MCF 10A (cell line): ENCODE measurements at places on chromosomes 7 and 10. TPM values are rescaled to one million over a fixed set of nuclear protein-coding genes. Genes with fewer than 3 reads are reported as not detected.

DNA sequence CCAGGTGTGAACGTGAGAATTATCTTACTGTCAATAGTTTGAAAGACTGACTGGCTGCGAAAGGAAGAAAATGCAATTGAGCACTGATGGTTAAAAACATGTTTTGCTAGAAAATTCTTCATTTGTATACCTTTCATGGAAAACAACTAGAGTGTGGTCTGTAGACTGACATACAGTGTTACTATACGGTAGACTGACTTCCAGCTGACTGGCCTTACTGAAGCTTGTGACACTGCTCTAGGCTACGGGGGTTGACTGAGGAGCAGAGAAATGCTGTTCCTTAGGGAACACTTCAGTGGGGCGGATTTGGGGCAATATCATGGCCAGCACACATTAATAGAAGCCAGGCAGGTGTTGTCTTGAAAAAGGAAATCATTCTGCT, 25.9 kb upstream of the DDC start:
- DNase-seq = no peak

DNA sequence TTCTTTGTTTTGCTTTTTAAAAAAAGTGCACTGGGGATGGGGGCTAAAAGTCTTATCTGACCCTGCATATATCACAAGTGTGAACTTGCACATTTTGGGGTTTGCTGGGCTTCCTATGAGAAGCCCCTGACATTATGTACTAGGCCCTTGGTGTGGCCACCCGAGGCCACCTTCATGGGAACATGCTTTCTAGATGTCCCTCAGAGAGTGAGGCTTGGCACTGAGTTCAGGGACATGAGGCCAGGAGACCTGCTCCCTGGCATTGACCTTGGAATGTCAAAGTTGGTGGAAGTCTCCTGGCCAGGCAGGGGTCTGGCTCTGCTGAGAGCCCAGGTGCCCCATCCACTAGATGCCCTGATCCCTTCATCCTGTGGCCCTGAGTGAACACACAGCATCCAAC, 536.2 kb downstream of the TCERG1L start:
- no peak for DNase-seq

DNA sequence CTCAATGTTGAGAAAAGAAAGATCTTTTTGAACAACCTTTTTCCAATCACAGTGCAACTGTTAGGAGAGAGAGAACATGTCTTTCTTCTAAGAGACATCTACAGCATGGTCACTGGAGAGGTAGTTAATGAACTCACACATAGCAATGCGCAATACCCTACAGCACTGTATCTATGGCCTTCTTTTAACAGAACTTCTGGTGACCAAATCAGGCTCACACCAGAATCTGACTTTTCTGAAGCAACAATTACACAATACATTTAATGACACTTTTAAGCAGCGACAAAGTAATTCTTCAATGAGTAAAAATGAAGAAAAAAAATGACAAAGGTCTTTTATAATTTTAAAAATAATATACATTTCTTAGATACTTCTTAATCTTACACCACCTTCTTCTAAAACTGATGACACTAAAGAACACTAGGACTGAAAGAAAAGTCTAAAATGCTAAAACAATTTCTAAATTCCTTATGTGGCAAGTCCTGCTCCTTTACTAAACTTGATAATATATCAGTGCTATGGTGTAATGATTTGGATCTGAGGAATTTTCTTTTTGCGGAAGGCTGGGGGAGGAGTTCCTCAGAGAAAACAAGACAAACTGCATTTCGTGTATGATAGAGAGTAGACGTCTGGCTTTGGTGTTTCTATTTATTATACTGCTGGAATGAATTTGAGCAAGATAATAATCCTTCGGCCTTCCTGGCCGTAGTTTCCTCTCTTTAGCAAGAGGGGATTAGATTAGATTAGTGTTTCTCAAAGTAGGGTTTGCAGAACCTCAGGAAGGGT, 166.3 kb downstream of the ZNF438 start:
- no peak for DNase-seq

DNA sequence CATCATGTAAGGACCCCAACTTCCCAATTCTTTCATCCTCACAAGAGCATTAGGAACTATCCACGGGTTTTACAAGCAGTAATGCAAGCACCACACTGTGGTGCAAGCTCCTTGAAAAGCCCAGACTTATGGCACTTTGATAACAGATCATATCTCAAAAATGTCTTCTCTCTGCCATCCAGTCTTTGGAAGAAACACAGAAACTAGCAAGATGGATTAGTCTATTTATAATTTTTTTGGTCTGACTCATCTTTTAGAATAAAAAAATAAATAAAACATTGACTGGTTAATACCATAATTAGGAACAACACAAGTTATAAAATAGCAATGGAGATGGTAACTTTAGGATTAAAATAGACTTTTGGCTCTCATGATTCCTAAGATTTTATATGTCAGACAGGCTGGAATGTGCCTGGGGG, 49.0 kb upstream of the CALD1 start:
- DNase-seq = no peak

DNA sequence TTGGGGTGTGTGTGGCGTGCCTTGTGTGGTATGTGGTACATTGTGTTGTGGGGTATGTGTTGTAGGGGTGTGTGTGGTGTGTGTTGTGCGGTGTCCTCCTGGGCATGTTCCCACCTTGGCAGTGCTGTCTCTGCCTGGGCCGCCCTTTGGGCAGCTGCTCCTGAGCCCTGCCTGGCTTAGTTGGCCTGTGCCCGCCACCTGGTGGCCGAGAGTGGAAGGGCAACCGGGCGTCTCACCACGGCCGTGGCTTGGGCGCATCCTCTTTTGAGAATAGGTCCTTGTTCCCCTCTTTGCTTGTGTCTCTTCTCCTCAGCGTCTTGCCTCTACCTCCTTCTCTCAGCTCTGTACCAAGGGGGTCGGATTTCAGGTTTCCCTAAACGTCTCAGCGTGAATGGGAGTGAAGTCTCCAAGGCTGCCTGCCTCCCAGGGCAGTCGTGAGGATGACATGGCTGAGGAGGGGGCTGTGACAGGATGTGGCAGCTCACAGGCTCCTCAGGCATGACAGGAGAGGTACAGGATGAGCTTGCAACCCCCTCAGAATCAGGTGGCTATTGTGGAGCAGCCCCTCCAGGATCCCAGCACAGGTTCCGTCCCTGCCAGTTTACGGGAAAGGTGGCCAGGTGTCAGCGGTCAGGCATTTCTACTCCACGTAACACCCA, 98.4 kb upstream of the PODXL start:
- peak; percentile 73 for DNase-seq

DNA sequence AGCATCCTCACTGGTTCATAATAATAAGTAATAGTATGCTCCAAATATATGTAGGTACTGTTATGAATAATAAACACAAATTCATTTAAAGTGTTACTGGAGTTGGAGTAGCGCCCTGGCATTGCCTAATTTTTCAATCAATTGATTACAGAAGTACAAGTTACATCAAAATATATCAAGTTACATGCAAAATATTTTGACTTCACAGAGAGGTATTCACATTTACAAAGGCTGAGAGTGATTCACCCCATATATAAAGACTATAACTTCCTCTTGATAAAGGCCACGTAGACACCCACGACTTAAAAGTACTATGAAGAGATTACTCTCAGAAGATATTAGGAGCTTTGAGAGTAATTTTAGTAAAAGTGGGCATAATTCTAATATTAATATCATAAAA, 13.6 kb upstream of the COL17A1 start:
- no peak for DNase-seq

- no peak for DNase-seq
Observed at GRCh38 chr10:129945064-129945463, 19.0 kb downstream of the EBF3 start.

DNA sequence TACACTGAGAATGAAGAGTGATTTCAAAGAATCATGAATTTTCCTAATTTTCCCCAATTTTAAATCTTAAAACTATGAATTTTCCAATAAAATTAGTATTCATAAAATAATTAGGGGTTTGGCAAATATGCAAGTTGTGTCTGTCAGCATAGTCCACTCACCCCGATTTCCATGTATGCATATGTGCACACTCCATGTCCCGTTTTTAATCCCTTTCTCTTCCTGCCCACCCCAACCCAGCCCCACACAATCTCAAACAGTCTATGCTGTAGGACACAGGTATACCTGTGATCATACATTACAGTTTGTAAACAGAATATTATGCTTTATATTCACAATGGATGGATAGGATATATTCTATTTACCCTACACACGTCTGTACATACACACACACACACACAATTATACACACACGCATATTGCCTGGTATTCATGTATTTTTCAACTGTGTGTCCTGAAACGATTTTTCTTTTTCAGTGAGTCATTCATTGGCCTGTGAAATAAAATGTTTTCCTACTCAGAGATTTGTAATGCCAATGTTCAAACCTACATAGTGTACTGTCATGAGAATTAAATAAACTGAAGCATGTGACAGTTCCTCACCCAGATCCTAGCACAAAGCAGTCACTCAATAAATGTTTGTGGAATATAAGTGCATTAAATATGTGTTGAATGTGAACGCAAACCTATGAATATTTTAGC, 144.3 kb downstream of the PDE1C start:
- DNase-seq = no peak

SEMA3D gene
- not detected in 2 replicates for total RNA-seq

BICC1 gene
- total RNA-seq = 7.9 and 15.6 TPM in 2 replicates

TMEM213 gene
- total RNA-seq = not detected in 2 replicates

CHRM2 gene
- total RNA-seq = not detected in 2 replicates

SP8 gene
- 0.16 and 0.71 TPM in 2 replicates for total RNA-seq
